ENCODE measurements at places on chromosomes 12 and 14. TPM values are rescaled to one million over a fixed set of nuclear protein-coding genes. Genes with fewer than 3 reads are reported as not detected.

OR6C74 gene
- total RNA-seq = not detected

ADSS1 gene
- 16.3 TPM for total RNA-seq

IPO8 gene
- 56.6 TPM for total RNA-seq

STAC3 gene
- 0.33 TPM for total RNA-seq

SAMD15 gene
- 1.7 TPM for total RNA-seq

ZNF384 gene
- 16.4 TPM for total RNA-seq

SYNE2 gene
- 12.5 TPM for total RNA-seq

MIS18BP1 gene
- total RNA-seq = 10.8 TPM

SIX1 gene
- total RNA-seq = 4.6 TPM

MYF6 gene
- not detected for total RNA-seq

TAS2R42 gene
- not detected for total RNA-seq

KCNJ8 gene
- total RNA-seq = 9.1 TPM

RHOJ gene
- 5.0 TPM for total RNA-seq

RPS6KL1 gene
- 0.43 TPM for total RNA-seq

GPR135 gene
- 4.9 TPM for total RNA-seq

CCDC177 gene
- not detected for total RNA-seq

ENO2 gene
- 183 TPM for total RNA-seq

KRT78 gene
- total RNA-seq = not detected

NEUROD4 gene
- not detected for total RNA-seq

SRRM4 gene
- total RNA-seq = not detected

HOXC4 gene
- total RNA-seq = 1.2 TPM

ZFYVE26 gene
- total RNA-seq = 26.7 TPM

RPL6 gene
- total RNA-seq = 807 TPM

NAV3 gene
- 94.9 TPM for total RNA-seq

PIWIL1 gene
- total RNA-seq = not detected

CLBA1 gene
- 12.1 TPM for total RNA-seq

MYL2 gene
- not detected for total RNA-seq

C1S gene
- 339 TPM for total RNA-seq

CDKN3 gene
- 4.4 TPM for total RNA-seq

DAO gene
- not detected for total RNA-seq

GPR132 gene
- 0.26 TPM for total RNA-seq

IL26 gene
- 2.0 TPM for total RNA-seq

LUM gene
- 115 TPM for total RNA-seq

CRIP2 gene
- total RNA-seq = 89.3 TPM

LYZ gene
- not detected for total RNA-seq

MMP14 gene
- total RNA-seq = 445 TPM

ANKRD33 gene
- 0.03 TPM for total RNA-seq

TSHR gene
- total RNA-seq = not detected

SFSWAP gene
- total RNA-seq = 21.4 TPM

RNF212B gene
- not detected for total RNA-seq

NOVA1 gene
- 4.8 TPM for total RNA-seq

ACTR10 gene
- total RNA-seq = 38.0 TPM

C12orf54 gene
- not detected for total RNA-seq

FGF23 gene
- total RNA-seq = not detected
